IMR-90 (cell line): ENCODE measurements at places on chromosomes 6 and 20.
A peak's percentile ranks its signal among the peaks of the same experiment; 100 is the strongest.

DNA sequence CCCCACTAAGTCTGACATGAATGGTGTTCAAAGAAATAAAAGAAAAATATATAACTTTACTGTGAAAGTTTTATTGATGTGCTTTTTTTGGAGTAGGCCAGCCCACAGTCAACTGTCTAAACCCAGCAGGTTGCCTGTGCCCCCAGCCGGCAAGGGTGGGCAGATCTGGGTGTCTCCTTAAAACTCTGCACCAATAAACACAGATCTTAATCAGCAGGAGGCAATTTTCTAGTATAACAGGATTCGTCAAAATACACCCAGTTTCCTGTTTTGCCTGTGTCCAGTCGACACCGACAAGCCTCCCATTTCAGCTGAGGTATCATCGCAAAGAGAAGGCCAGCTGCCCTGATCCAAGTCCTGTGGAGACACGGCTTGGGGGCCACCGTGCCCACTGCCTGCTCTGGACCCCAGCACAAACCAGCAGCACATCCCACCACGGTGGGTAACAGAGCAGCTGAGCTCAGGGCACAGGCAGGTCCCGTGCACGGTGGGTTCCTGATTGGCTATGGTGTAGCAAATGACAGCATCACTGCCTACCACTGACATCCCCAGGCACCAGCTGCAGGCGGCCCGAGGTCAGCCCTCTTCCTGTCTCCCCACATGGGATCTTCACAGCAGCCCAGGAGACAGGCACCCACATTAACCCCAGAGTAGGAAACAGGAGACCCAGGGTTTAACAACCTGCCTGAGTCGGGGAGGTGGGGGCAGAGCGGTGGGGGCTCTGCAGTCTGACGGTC, 15.7 kb downstream of the BMP7 start:
- no peak for DNase-seq

GRCh38 chr6:13375360-13375878, 47.1 kb upstream of the TBC1D7 start:
- no peak for DNase-seq

DNA sequence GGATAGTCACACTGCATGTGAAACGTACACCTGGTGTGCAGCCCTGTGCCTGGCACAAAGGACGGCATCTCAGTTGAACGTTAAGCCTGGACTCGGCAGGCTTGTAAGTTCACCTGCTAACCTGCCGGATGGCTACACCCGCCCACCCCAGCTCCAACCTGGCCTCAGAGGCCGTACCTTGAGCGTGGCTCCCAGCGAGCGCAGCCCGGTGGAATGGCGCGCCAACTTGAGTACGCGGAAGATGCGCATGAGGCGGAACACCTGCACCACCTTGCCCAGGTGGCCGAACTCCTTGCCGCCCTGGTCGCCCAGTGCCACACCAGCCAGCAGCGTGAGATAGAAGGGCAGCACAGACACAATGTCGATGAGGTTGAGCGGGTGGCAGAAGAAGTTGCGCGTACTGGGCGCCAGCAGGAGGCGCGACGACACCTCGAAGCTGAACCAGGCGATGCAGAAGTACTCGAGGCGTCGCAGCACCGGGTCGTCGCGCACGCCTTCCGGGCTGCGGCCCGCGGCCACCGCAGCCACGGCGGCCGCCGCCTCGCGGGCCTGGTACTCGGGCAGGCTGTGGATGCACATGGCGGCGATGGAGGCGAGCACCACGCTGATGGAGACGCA, 3.3 kb downstream of the KCNS1 start:
- no peak for DNase-seq

DNA sequence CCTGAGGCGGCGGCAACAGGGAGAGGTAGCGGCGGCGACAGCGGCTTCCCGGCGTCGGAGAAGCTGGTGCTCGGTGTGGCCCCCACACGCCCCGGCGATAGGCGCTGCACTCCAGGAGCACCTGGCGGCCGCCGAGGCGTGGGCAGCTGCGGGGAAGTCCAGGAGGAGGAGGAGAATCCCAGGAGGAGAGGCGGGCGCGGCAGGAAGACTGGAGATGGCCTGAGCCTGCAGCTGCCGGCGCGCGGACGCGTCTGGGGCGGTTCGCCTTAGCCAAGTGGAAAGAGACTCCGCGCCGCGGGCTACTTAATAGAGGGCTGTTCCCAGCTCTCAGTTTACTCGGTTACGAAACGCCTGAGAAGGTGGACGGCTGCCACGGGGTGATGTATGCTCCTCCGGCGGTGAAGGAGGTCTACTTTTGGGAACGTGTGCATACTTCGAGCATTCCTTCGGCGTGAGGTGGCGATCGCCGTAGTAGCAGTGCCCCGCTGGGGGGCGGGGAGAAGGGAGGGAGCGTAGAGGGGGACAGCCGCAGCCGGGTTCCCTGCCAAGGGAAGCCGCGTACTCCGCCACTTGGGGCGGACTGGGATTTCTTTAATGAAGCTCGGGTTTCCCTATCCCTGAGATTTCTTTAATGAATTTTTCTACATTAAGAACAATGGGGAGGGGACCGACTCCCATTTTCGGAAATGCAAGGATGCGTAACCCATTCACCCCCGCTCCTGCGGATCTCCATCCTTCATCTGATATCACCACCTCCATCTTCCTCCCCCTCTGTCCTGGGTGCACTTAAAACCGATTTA, at the start of gene COL12A1:
TSS of gene COL12A1 (minus strand) at position 278 of the 800 bp plus-strand sequence. CDS start 3,261 bp downstream, outside the sequence.
- DNase-seq = peak; percentile 100

- DNase-seq = peak; percentile 0
Measured at GRCh38 chr6:98764373-98764911, 69.9 kb upstream of the POU3F2 start.

- no peak for DNase-seq
Measured at GRCh38 chr6:105578179-105578707, 175.4 kb upstream of the PREP start.

GRCh38 chr6:22958677-22959076, 389.3 kb downstream of the HDGFL1 start:
- no peak for DNase-seq

GRCh38 chr6:122151763-122152162, 247.7 kb upstream of the HSF2 start:
- DNase-seq = no peak

GRCh38 chr20:58019850-58020625, 208.4 kb downstream of the ANKRD60 start:
- no peak for DNase-seq

GRCh38 chr6:110674096-110674495, 141.2 kb downstream of the CDK19 start:
- DNase-seq = no peak

DNA sequence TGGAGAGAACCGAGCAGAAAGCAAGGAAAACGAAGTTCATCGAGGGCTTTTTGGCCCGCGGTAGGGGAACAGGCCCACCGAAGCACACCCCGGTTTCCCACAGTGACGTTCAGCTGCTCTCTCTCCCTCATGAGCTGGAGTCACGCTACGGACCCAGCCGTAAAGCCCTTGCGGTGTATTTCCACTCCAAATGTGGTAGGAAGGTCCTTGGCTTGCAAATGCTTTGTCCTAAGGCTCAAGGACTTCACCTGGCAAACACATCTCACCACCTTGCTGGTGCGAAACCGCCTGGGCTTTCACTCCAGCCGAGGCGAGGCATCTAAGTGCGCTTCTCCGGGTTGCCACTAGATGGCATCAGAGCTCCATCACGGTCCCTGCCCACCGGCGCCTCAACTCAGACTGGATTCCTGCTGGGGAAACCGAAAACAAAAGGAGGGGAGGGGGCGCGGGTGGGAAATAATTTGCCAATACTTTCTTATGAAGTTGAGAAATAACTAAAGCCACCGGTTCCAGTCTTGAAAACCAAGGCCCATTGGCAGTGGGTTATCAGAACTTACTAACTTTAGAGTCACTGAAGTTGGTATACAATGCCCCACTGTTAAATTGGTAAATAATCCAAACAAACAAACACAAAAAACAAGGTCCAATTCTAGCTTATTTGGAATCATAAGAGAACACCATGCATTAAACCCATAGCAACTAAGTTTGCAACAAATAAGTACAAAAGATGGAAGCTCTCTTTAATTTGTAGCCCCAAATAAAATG, 13.4 kb upstream of the FOXC1 start:
- DNase-seq = peak; percentile 45

DNA sequence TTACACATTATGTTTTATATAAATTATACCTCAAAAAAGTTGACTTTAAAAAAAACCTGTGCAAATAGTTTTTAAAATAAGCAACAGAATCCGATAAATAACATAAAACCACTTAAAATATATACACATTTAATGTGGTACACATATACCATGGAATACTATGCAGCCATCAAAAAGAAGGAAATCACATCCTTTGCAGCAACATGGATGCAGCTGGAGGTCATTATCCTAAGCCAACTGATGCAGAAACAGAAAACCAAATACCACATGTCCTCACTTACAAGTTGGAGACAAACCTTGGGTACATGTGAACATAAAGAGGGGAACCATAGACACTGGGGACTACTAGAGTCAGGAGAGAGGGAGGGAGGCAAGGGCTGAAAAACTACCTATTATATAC, 4.0 kb upstream of the DEFB121 start:
- DNase-seq = no peak

GRCh38 chr6:109074133-109074415, 20.6 kb downstream of the SESN1 start:
- DNase-seq = no peak

- peak; percentile 28 for DNase-seq
Measured at GRCh38 chr6:7469696-7470095, 71.8 kb upstream of the DSP start.

DNA sequence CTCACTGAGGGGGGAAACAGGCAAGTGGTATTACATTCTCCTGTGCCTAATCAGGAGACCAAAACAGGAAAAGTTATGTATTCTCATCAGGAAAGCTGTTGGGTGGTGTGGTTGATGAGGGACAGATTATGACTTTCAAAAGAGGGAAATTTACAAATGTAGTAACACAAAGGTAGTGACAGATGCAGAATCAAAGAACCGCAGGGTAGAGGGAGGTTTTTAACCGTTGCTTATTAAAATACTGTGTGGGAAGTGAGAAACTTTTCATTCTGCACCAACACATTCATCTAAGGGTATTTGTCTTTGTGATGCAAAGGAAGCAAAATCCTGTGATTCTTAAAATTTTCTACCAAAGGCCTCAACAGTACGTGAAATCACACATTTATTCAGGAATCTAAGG, 288.2 kb upstream of the MAN1A1 start:
- DNase-seq = no peak

- DNase-seq = no peak
Measured at GRCh38 chr6:139390447-139390846, 16.0 kb upstream of the CITED2 start.
